ENCODE measurements at places on chromosomes 2 and 18.

- no peak for DNase-seq
Measured at GRCh38 chr2:230916218-230916617, 8.8 kb downstream of the GPR55 start.

GRCh38 chr2:58853420-58853819 is 612.3 kb upstream of the FANCL start:
- DNase-seq, result no peak

DNA sequence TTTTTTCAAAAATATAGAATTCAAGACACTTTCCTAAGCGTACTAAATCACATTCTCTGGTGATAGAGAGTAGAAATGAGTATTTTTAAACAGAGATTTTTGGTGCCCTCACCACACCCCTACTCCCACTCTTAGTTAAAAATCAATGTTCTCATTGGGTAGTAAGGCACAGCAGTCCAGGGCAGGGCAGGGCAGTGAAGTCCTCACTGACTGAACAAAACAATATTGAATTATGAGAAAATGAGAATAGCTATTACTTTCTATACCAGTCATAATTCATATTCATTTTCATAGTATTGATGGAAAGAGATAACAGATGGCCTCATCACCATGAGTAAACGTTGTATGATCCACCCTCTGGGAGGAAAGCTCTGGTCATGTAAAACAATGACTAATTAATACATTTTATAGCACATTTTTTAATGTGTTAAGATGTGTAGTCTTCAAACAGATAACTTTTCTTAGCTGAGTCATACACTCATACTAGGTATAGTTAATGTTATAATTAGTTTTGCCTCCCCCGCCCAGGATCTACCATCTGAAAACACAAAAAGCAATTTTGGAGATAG is 686.1 kb downstream of the KCNJ3 start:
- no peak for DNase-seq

- no peak for DNase-seq
Measured at GRCh38 chr2:146981921-146982320, 862.9 kb upstream of the ACVR2A start.

GRCh38 chr2:112256654-112257053 is 1.8 kb upstream of the ZC3H8 start:
- no peak for DNase-seq

GRCh38 chr2:144541396-144541795 is 21.5 kb upstream of the ZEB2 start:
- no peak for DNase-seq

DNA sequence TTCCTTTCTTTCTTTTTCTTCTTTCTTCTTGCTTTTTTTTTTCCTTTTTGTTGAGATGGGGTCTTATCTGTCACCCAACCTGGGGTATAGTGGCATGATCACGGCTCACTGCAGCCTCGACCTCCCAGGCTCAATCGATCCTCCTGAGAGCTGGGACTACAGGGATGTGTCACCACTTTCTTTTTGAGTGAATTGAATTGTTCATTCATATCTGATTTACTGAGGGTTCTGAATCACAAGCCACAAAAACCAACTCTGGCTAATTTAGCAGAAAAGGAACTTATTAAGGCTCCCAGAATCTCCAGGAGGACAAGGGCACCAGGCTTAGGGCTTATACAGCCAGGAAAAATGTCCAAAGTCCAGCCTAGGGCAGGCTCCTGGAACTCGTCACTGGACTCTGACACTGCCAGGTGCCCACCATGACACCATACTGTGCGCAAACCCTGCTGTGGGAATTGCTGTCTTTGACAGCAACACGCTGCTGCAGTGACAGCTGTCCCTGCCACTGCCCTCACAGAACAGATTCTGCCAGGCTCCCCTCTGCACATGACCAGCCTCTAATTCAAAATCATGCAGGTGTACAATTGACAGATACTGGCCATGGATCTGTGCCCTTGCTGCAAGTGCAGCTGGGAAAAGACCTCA is 42.9 kb upstream of the EML6 start:
- no peak for DNase-seq

GRCh38 chr2:157193461-157193860 is 64.0 kb upstream of the GALNT5 start:
- DNase-seq, result no peak

GRCh38 chr2:24576146-24576545 is 85.1 kb downstream of the NCOA1 start:
- DNase-seq, result no peak

DNA sequence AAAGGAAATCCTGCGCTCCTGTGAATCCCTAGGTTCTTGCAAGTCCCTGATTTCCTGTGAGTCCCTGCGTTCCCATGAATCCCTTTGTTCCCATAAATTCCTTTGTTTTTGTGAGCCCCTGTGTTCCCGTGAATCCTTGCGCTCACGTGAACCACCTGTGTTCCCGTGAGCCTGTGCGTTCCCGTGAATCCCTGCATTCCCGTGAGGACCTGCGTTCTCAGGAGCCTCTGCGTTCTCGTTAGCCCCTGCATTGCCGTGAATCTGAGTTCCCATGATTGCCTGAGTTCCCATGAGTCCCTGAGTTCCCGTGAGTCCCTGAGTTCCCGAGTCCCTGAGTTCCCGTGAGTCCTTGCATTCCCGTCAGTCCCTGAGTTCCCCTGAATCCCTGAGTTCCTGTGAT is 71.5 kb downstream of the SNTG2 start:
- no peak for DNase-seq

DNA sequence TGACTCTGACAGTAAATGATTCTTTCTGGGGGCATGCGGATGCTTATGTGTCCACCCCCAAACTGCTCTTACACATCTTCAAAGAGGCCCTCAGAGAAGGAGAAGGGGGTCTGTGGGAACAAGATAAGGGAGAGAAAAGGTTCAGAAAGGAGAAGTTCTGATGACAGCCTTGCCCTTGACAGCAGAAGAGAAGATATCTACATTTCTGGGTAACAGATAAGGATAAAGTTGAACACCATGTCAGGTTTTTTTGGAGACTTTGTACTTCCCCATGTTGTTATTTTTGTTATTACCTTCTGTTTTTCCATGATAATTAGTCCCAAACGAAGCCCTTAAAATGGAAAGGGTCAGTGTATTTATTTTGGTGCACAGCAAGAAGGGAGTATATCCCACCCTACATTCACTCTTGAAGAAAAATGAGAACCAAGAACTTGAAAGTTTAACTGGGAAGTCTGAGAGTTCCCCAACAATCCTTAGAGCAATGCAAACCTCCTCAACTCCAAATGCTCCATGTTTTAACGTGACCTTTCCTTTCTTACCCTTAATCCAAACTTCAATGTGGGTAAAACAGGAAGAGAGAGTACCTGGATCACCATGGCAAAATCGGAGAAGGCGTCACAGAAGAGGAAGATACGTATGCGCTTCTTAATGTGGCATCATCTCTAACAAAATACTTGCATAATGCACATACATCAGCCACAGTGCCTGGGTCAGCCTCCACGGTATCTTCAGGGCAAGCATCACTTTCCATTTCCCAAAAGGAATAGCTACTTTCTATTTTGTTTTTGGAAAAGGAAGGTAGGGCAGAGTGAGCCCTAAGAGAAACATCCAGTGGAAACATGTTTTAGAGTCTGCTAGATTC is 264.6 kb upstream of the STON1 start:
- DNase-seq, result no peak

GRCh38 chr2:179096090-179096489 is 46.2 kb upstream of the CCDC141 start:
- no peak for DNase-seq

- DNase-seq, result no peak
Measured at GRCh38 chr2:95390272-95390880, 12.1 kb upstream of the FAHD2A start.

DNA sequence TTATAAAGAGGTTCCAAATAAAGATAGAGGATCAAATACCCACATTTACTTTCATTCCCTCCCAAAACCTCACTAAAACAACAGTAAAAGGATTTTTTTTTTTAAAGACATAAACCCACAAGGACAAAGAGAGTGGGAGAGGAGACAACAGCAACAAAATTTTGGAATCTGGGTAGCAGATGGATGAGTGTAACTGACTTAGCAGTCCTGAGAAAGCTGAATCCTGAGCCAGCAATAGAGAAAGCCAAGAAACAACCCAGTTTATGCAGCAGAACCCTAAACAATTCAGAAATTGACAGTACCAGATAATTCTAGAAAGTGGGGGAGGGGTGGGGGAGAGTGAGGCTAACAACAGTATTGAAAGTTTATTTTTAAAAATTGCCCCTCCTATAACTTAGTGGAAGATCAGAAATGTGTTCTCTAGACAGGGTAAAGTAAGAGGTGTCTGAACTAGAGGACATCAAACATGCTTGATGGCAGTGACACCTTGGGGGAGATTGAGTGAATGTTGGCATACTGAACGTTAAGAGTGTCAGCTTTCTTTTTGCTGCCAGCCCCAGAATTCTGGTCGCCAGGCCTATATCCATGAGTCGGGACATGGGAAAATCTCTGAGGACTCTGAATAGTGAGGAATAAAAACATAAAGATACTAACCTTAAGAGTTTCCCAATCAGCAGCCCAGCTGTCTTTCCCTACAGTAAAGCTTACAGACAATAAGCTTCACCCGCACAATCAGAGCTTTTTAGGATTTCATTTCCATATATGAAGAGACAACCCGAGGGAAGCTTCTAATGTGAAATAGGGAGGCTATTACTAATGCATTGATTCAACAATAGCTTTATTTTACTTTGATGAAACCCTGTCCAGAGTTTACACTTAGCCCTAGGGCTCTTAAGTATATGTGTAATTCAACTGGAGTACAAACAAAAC is 128.0 kb upstream of the ALPP start:
- DNase-seq, result no peak

DNA sequence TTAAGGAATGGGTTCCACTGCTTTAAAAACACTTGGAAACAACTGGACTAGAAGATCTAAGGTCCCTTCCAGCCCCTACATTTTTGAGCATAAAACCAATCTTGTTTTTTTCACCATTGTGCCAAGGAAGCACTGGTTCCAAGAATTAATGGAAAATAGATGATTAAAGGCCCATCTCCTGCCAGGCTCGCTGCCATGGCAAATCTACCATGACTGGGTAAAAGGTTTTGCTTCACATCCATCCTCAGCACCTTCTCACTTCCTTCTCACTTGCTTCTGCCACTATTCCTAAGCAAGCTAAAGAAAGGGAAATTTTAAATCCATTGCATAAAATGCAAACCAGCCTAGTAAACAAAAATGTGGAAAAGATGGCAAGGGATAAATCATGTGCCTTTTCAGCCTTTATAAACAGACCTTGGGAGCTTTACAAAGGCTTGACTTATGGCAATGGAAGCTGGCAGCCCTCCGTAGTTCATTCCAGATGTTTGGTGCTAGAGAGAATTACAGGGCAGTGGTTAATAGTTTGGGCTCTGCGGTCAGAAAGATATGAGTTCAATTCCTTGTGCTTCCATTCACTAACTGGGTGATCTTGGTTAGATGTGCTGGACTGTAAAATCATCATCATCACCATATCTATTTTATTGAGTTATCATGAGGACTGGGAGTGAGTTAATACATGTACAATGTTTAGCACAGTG is 27.0 kb upstream of the ST3GAL5 start:
- no peak for DNase-seq

- DNase-seq, result no peak
Measured at GRCh38 chr2:230751062-230751461, 38.4 kb downstream of the CAB39 start.

GRCh38 chr2:189782221-189782671 is 1.9 kb downstream of the ORMDL1 start:
- DNase-seq, result no peak

DNA sequence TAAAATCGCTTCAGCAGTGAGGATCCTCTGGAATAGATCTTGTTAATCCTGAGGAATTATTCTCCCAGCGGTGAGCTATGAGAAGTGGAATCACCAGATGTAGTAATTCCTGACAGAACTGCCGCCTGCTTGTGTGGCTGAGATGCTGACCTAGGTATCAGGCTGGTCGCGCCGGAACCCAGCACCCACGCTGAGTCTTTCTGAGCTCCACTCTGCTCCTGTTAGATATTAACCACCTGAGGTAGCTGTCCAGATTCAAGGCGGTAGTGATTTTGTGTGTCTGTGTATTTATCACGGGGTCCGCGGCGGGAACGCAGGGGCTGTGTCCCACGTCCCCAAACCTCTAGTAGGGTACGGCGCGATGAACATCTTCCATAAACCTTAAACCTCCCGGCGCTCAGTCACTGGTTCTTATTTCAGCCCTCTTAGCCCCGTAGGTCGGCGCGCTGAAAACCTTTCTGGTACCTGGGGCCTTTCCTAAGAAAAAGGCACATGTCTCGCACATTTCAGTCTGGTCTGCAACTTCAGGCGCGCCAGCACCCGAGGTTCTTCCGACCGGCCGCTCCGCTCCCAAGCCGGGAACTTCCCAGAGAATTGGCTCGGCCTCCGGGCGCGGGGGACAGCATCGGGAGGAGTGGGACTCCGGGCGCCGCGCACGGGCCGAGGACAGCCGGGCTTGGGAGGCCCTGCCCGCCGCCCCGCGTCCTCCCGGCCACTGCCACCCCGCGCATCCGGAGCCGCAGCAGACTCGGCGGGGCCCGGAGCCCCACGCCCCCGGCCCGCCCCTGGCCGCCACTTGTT is 542 bp upstream of the CNNM3 start:
- no peak for DNase-seq

- no peak for DNase-seq
Measured at GRCh38 chr2:151777935-151778334, 43.7 kb upstream of the NEB start.

DNA sequence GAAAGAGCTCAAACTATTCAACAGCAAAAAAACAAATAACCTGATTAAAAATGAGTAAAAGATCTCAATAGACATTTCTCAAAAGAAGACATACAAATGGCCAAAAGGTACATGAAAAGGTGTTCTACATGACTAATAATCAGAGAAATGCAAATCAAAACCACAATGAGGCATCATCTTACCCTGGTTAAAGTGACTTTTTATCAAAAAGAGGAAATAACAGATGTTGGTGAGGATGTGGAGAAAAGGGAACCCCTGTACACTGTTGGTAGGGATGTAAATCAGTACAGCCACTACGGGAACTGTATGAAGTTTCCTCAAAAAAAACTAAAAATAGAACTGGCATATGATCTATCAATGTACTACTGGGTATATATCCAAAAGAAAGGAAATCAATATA is 39.8 kb upstream of the TMEM163 start:
- no peak for DNase-seq

- no peak for DNase-seq
Measured at GRCh38 chr2:169476459-169476858, 2.8 kb upstream of the BBS5 start.

DNA sequence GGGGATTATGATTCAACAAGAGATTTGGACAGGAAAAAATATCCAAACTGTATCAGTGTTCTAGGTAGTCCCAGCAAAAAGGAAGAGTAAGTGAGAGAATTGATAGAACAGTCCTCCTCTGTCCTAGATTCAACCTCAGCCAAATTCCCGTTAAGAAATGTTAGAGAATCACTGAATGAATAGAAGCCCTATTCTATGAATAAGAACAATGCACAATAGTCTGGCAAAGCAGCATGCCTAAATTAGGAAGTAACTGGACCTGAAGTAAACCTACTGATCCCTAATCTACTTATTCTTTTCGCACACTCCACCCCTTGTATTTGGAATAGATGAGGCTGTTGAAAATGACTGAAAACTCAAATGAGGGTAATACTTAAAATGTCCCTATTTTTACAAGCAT is 1665.5 kb downstream of the LRP1B start:
- DNase-seq, result no peak

GRCh38 chr2:163291790-163292189 is 444.0 kb downstream of the FIGN start:
- no peak for DNase-seq

GRCh38 chr2:71101656-71102055 is 28.4 kb downstream of the MCEE start:
- DNase-seq, result no peak

- no peak for DNase-seq
Measured at GRCh38 chr2:241866790-241867645, 2.5 kb upstream of the RTP5 start.

All from substantia nigra (tissue), 51 donors.